ENCODE measurements at places on chromosomes 16 and 17. TPM values are rescaled to one million over a fixed set of nuclear protein-coding genes. Genes with fewer than 3 reads are reported as not detected.
A peak's percentile ranks its signal among the peaks of the same experiment; 100 is the strongest.

GRCh38 chr16:84545114-84545737 lies 40.8 kb upstream of the MEAK7 start:
- no peak for DNase-seq

GRCh38 chr17:35912339-35912912 lies 18.1 kb downstream of the RDM1 start:
- DNase-seq, result no peak

DNA sequence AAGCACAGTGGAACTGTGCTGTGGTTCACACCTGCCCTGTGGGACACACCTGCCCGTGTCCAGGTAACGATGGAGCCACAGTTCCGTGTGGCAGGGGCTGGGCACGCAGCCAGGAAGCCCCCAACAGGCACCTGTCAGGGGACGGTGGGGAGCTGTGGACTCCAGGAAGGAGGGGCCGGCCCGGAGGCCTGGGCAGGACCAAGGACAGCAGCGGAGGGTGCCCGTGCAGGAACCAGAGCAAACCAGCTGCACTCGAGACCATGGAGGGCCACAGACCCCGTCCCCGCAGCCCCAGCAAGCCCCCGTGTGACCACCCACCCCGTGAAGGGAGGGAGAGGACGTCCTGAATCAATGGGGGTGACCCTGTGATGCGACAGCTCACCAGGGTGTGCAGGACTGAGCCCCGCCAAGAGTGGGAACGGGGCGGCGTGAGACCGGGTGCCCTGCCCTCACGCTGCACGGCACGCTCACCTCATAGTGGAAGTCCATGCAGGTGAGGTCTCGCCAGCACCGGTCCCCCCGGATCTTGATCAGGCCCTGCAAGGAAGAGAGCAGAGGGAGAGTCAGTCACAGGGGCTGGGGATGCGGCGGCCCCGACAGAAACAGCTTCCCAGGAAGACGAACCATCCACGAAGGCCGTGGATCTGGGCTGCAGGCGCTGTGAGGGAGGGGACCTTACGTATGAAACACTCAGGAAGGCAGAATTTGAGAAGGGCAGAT lies 78.1 kb downstream of the LMF1 start:
- no peak for DNase-seq

DNA sequence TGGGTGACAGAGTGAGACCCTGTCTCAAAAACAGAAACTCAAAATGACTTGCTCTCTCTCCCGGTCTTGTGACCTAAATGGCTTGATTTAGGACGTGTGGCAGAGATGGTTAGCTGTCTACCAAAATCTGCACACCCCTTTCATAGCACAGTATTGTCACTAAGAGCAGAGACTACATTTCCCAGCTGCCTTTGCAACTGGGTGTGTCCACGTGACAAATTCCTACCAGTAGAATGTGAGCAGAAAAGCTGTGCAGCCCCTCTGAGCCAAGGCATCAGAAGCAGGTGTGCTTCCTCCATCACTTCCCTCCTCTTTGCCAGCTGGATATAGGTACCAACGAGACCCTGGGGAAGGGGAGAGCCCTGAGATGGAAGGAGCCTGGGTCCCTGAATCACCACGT lies 25.5 kb downstream of the GPR142 start:
- no peak for DNase-seq

DNA sequence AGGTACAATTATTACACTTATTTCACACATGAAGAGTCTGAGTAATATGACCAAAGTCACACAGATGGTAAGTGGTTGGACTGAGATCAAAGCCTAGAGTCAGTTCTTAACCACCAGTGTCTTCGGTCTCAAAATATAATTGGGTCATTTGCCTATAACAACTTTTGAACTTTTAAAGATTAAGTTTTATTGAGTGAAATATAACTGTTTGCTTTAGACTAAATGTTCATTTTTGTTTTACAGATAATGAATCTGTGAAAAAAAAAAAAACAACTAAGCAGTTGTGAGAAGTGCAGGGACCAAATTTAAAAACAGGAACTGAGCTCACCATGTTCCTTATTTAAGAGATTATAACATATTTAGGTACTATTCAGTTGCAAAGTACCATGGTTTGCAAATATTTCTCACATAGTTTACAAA lies 150.1 kb downstream of the ITFG1 start:
- no peak for DNase-seq

GRCh38 chr17:48873696-48874443 lies 18.7 kb upstream of the ATP5MC1 start:
- DNase-seq, result no peak

- no peak for DNase-seq
These were observed 1.4 kb upstream of the CA7 start for GRCh38 chr16:66842765-66843164.

DNA sequence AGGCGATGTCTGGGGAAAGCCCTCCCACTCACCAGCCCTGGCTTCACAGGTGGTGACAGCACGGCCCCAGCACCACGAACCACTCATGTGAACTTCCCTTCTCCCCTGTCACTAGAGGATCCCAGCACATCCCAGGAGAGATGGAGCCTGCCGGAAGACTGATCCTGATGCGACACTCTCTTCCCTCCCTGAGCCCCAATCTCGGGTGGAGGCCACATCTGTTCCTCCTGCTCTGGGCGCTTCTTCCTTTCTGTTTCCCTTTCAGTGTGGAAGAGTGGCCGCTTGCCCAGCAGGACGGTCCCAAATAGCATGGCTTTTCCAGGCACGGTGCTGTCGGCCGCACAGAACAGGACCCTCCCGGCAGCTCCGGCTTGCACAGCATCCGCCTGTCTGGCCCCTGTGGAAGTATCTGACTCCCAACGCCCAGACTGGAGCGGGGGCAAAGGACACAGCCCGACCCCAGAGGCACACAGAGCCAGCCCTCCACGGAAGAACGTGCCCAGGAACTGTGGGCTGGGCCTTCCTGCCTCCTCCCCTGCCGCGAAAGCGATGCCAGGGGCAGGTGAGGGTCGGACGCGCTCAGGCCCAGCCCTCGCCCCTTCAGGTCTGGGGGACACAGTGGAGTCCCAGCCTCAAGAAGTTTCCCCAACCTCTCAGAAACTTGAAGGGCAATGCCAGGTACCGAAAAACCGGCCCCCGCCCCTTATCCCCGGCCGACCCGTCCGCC lies 37.6 kb downstream of the CBFA2T3 start:
- DNase-seq, result no peak

DNA sequence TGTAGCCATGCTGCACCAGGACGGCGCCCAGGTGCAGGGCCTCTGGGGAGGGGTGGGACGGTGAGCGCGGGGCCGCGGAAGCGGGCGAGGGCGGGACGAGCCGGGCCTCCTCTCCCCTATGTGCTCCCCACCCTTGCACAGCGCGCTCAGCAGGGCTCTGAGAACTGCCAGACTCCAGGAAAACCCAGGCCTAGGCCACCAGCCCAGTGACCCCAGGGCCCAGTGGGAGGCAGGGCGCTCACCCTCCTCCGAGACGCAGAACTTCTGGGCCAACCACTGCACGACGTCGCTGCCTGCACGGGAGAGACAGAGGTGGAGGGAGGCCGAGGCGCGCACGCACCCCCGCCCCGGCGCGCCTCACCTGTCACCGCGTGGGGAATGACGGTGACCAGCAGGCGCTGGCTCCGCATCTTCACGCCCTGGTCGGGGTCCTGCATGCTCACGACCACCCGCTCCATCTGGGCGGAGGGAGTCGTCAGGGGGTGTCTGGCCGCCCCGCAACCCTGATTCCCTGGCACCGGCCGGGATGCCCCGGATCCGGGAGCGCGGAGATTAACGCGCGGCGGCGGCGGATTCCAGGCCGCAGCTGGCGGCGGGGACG lies 603 bp downstream of the RGS11 start:
- peak; percentile 11 for DNase-seq

GRCh38 chr17:66724581-66725341 lies 110.2 kb upstream of the CACNG5 start:
- DNase-seq, result no peak

DNA sequence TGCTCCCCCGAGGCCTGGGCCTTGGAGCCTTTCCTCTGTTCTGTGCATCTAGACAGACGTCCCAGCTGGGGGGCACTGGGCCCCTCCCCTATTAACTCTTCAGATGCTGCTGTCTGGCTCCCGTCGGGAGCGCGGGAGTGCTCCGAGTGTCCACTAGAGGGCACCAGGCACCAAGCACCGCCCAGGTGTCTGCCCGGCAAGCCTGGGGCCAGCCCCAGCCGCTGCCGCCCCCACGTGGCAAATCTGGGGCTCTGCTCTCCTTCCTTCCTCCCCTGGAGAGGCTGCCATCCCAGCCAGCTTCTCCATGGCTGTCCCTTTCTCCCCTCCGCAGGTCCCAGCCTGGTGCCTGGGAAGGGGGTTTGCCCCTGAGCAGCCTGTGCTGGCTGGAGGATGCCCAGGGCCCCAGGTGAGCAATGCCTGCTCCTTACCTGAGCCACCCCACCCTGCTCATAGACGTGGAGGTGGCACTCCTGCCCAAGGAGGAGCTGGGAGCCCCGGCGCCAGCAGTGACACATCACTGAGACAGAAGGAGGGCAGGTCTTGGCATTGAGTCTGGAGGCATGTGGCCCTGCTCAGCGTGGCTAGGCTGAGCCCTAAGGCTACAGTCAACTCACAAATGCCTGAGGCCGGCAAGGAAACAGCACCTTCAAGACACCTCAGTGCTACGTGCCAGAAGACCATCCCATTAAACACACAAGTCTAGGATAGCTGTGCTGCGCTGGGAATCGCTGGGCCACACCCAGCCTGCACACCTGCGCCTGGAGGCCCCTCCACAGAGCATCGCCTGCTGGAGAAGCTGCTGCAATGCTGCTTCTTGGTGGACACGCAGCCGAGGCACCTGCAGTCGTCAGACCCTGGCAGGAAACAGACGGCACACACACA lies 19.7 kb downstream of the TMEM235 start:
- DNase-seq, result peak; percentile 93

DNA sequence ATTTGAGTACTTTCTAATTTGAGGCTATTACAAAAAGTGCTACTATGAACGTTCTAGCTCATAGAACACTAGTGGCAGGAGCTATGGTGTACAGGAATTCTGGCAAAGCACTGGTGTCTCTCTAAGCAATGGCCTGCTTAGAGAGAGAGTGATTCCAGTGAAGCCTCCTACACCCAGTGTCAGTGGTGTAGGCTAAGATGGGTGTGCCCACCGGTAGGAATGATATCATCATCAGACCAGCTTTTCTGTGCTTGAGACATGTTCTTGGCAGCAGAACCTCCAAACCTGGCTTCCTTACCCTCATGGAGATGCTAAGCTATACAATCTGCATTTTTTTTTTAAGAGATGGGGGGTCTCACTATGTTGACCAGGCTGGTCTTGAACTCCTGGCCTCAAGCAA lies 370.3 kb downstream of the SOX9 start:
- DNase-seq, result no peak

GRCh38 chr17:36463916-36464764 lies 22.3 kb upstream of the ZNHIT3 start:
- DNase-seq, result peak; percentile 79

- no peak for DNase-seq
These were observed 11.3 kb downstream of the DOK4 start for GRCh38 chr16:57474671-57475661.

- no peak for DNase-seq
These were observed 15.9 kb upstream of the ARHGAP17 start for GRCh38 chr16:25031132-25031440.

DNA sequence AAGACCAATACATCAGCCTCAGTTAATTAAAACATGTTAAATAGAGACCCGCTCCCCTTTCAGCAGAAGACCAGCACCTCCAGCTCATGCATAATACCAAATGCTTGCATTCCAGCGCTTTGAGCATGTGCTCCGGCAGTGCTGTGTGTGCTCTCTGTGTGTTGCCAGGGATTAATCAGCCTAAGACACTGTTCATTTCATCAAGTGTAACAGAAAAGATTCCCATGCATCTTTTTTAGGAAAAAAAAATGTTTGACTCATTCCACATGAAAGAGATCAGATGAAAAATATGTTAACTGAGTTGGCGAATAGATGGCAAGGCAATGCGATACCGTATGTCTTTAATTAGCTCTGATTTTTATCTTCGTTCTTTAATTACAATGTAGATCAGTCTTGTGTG lies 187.6 kb downstream of the RPTOR start:
- DNase-seq, result no peak

DNA sequence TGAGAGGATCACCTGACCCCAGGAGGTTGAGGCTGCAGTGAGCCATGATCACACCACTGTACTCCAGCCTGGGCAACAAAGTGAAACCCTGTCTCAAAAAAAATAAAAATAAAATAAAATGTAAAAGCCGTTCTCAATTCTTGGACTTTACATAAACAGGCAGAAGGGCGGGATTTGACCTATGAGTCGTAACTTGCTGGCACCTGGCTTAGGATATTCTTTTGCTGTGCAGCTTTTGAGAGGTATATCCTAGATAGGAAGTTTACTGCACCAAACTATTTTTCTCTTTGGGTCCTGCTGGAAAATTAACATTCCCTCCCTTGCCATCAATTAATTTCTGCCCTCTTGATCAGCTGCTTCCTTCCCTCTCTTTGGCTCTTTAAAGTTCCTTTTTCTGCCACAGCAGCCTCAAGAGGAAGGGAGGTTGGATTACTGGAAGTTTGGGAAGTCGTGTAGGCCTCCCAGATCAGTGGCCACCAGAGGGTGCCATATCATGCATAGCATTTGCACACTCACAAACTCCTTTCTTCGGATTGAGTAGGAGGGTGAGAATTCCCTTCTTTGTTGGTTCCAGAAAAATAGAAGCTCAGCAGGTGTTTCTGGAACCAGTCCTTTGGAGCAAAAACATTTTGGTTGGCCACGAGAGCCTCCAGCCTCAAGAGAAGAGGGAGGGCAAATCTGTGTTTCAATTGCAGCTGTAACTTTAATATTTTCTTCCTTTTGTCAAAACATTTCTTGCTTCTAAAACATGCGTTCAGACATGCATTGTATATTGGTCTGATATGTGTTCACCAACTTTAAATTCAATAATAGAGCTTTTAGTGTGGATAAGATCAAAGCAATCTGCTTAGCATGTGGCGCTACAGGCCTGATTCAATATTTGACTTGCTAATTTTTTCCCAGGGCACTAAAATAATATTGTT lies 147.3 kb downstream of the CCDC182 start:
- peak; percentile 72 for DNase-seq

- no peak for DNase-seq
These were observed 7.6 kb upstream of the WNT3 start for GRCh38 chr17:46826116-46826515.

DNA sequence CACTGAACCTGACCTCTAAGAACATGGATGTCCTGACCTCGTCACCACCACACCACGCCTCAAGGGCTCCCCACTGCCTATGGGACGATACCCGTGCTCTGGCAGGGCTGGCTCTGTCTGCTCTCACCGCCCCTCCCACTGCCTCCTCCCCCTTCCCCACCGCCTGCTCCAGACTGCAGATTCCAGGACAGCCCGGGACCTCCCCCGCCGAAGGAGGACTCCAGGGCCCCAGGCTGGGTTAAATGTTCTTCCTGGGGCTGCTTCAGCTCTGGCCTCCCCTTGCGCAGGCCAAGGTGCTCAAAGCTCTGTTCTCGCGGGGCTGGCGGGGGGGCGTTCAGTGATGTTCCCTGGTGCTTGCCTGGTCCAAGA lies 3.1 kb downstream of the NPW start:
- DNase-seq, result no peak

Gene KRT12
- total RNA-seq, result not detected

Gene CLEC10A
- not detected for total RNA-seq

Gene WNT3
- total RNA-seq, result not detected

Gene KRTAP9-8
- total RNA-seq, result not detected

Gene KIF22
- total RNA-seq, result 201 TPM

Gene TK2
- 5.9 TPM for total RNA-seq

Gene CCL7
- not detected for total RNA-seq

Gene CDR2L
- total RNA-seq, result 0.49 TPM

Gene ITGB4
- 1.0 TPM for total RNA-seq

Gene C1QL1
- 0.36 TPM for total RNA-seq

Gene MMD
- 27.7 TPM for total RNA-seq

Gene CHAD
- not detected for total RNA-seq

Gene ACAP1
- 320 TPM for total RNA-seq

Gene TNS4
- 4.7 TPM for total RNA-seq

Gene BIRC5
- total RNA-seq, result 117 TPM
